ENCODE measurements at places on chromosomes 4 and X.

GRCh38 chr4:30825008-30825770, 105.0 kb downstream of the PCDH7 start:
- DNase-seq, result no peak

DNA sequence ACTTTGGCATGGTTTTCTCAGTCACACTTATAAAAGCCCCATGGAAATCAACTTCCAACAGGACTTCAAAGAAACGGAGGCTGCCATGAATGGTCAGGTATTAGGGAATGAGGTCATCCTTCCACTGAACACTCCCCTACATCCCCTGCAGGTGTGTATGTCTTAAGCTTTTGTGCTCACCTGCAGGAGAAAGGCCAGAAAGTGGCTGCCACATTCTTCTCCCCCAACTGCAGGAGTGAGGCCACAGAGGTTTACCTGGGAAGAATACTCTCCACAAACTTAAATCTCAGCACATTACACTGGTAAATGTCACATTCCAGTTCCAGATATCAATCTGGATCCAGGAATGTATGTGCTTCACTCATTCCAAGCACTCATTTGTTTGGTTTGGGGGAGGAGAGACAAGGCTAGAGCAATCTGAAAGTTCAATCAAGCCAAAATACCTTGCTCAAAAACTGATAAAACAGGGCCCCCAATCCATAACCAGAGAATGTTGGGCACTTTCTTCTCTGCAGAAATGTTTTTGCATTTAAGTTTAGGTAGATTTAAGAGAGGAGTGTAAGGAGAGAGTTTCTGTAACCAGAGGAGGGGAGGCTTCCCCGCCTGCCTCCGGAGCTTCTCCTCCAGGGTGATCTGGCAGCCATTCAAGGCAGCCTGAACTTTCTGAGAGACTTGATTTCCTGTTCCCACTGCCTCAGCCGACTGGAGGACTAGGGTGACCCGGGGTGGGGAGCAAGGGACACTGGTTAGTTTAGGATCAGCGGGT, 15.4 kb downstream of the FAM9C start:
- DNase-seq, result no peak

DNA sequence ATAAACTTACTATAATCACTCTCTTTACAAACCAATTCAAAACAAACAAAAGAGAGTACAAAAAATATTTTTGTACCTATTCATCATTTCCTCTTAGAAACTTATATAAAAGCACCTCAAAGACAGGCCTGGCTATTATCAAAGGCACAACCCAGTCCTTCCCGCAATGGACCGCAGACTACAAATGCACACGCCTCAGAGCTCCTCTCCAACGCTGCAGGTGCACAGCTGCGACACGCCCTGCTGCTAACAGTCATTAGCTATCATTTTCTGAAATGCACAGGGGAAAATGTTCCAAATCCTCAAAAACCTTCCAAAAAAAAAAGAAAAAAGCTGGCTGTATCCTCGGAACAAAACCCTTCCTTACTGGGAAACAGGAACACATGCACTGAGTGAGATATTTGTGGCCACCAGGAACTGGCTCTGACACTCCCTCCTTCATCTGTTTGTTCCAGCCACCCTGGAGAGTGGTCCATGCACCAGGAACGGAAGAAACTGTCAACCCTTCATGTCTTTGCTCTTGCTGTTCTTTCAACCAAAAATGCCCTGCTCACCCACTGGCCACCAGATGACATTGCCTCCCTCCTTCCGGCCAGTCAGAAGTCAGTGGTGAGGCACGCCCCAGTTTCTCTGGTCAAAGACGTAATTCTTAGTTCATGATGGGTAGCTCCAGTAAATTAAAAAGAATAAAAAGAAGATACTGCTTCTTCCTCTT, 16.7 kb downstream of the IRF2 start:
- DNase-seq, result no peak

- no peak for DNase-seq
These were observed 263.5 kb upstream of the DKK2 start for GRCh38 chr4:107299646-107300045.

- DNase-seq, result no peak
These were observed 173.8 kb upstream of the RPL34 start for GRCh38 chr4:108446556-108446955.

- no peak for DNase-seq
These were observed 56.8 kb downstream of the ZFYVE28 start for GRCh38 chr4:2361366-2362265.

DNA sequence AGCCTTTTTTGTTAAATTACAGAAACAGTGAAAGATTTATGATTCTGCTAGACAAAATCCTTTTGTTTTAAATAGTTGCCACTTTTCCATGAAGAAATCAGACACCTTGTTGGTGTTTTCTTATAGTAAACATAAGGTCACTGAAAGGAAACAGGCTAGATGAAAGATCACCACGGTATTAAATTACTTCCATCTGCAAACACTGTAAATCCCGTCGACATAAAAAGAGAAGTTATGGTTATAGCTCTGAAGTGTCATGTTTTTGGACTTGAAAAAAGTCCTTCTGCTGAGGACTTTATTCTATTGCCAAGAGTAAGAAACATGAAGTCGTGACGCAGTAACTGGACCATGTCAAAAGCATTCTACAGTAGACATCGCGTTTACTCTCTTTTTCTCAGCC, 567.6 kb upstream of the SLIT2 start:
- no peak for DNase-seq

- DNase-seq, result no peak
These were observed 108.6 kb downstream of the DHX15 start for GRCh38 chr4:24475756-24476155.

GRCh38 chrX:66016905-66017658, 22.8 kb downstream of the VSIG4 start:
- no peak for DNase-seq

DNA sequence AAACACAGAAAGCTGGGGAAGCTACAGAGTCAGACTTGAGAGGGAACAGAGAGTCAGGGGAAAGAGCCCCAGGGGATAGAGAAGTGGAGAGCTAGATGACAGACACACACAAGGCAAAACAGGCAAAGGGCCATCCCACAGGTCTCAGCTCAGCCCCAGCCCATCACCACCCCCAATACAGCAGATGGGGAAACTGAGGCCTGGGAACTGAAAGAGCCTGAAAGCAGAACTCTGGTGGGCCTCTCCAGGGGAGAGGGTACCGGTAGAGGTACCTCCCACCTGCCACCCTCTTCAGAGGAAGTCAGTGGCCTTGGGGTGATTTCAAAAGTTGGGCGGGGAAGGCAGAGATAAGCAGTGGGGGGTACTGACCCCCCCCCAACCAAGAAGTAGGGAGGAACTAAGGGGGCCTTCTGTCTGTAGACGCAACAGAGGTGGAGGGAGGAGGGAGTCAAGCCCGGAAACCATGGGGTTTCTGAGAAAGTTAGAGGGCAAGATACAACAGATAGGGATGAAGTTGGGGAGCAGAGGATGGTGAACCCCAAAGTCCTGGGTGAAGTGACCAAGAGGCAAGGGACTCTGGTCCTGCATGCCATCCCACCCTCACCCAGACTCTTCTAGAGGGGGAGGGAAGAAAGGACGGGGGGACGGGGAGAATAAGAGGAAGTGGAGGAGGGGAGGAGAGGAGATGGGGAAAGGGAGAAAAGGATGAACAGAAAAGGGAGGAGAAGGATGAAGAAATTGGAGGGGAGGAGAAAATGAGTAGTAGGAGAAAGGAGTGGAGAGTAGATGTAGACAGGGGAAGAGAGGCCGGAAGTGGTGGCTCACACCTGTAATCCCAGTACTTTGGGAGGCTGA, 3.2 kb downstream of the GATA1 start:
- no peak for DNase-seq

DNA sequence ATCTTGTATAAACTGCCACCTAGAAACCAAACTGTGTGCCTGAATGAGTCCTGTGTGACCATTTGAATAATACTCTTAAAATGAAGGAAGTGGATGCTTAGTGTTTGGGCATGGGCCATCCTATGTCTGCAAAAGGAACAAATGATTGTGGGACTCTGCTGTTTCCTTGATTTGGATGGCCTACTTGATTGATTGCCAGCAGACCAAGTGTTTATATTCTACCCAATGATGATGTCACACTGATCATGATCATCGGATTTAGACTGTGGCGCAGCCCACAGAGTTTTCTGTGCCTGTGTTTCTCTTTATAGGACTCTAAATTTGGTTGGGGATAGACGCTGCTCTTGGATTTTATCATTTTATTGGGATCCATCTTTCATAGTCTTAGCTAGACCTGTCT, 4.4 kb downstream of the SEPTIN11 start:
- DNase-seq, result no peak

DNA sequence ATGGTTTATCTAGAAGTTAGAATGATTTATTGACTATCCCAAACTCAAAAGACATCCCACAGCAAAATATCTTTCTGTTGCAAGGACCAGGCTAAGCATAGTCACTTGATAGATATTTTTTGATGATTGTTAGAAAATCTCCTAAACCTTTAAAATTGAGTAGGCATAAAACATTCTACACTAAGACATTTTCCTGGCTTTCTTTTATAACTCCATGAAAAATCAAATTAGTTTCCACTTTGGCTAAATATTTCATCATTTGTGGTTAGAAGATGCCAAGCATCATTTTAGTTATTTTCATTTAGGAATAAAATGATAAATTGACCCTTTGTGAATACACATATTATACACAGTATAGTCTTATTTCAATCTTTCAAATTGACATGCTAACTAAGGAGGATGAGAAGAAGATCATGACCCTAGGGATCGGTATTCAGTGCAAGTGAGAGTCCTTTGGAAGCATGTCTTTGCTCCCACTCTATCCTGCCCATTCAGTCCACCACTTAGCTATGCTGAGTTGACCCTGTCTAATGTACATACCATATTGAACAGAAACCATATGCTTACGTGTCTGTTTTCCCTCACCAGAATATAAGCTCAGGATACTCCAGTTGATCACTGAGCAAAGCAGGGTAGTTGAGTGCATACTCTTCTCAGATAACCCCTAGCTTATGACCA, 136.6 kb upstream of the OTUD4 start:
- DNase-seq, result no peak

DNA sequence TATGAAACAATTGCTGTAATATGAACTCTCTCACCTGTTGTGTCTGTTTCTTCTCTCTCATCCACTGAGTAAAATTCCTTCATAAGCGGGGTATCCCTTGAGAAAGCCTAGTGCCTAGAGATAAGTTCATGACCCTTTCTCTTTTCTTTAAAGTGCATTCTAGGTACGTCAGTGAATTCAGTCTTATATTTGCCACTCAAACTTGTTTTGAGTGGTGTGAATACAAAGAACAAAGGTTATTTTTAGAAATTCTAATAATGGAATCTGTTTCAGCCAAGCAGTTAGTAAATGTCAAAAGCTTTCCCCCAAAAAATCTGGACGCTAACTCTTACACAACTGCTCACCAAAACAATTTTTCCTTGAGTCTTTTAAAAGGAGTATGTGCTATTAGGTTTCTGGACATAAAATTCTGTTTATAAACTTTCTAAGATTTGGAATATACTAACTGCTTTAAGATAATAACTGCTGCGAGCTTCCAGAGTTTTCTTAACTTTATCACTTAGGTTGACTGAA, 112.0 kb downstream of the VEGFC start:
- DNase-seq, result no peak

DNA sequence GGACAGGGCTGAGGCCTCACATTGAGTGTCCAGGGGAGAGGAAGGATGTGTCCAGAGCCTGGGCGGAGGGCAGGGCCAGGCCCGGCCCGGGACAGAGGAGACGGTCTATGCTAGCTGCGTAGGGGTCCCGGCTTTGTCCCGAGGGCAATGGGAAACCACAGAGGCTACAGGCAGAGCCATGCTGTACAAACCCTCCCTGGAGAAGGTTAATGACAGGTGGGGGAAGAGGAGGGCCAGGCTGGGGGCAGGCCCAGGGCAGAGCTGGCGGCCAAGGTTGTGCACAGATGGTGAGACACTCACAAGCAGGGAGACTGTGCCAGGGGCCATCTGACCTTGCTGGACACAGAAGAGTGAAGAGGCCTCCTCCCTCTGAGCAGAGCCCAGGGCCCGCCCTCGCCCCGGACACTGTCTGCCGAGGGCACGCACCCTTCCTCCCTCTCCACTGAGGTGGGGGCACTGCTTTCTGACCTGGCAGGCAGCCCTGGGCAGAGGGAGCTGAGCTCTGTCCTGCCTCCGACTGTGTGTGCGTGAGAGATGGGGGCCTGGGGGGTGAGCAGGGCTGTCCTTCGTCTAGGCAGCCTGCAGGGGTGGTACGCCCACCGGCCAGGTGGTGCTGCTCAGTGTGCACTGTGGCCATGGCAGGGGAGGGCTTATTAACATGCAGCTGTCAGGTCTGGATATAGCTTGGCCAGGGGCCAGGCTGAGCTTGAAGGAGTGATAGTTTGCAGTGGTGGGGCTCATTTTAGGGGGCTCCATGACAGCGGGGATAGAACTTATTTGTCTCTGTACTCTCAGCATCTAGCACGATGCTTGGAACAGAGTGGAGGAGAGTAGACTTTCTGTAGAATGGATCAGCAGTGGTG, 75.7 kb upstream of the LRPAP1 start:
- no peak for DNase-seq

- DNase-seq, result no peak
These were observed 4.9 kb downstream of the CXCL6 start for GRCh38 chr4:73841243-73841925.

DNA sequence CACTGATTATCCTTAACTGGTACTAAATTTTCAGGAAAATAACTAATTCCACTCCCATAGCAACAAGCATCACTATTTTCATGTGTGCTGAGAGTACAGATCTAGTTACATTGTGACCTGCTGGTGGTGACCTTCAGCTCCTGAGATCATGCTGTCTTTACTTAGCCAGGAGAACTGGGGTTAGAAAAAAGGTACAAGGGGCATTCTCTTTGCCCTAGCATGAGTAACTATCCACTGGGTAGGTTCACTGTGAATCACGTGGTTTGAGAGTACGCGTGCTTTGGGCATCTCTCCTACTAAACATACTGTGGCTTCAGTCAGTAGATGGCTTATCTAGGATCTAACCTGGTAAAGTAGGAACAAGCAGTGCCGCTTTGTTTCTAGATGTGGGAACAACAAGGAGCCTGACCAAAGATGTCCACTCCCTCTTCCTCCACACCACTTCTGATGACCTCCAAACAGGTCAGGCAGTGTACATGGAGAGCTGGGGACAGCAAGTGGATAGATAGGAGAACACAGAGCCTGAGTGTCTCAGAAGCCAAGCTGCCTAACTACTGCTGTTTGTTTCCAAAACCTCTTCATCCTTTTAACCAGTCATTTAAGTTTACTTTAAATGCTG, 90.2 kb downstream of the CBR4 start:
- no peak for DNase-seq

DNA sequence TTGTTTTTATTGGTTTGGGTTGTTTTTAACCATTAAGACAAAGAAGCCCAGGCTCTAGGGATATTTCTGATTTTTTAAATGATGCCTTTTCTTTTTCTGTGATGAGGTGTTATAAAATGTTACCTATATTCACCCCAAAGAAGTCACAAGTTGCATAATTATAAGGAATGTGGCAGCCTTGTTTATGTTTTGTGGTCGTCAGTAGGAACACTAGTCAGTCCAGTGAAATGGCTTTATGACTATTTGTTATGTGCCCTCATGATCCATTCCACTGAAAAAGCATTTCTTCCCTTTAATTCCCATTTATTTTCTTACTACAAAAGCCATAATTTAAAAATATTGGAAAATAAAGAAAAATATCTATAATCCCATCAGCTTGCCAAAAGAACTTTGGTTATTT, 34.4 kb downstream of the CC2D2A start:
- no peak for DNase-seq

- DNase-seq, result no peak
These were observed 154.3 kb upstream of the DCAF8L1 start for GRCh38 chrX:28135378-28136047.

GRCh38 chr4:144967161-144967560, 130.8 kb downstream of the ANAPC10 start:
- no peak for DNase-seq

GRCh38 chr4:123037804-123038203, 115.4 kb upstream of the NUDT6 start:
- no peak for DNase-seq

GRCh38 chr4:25807102-25807728, 55.6 kb downstream of the SEL1L3 start:
- no peak for DNase-seq
